ENCODE measurements at places on chromosomes 11 and 22.

DNA sequence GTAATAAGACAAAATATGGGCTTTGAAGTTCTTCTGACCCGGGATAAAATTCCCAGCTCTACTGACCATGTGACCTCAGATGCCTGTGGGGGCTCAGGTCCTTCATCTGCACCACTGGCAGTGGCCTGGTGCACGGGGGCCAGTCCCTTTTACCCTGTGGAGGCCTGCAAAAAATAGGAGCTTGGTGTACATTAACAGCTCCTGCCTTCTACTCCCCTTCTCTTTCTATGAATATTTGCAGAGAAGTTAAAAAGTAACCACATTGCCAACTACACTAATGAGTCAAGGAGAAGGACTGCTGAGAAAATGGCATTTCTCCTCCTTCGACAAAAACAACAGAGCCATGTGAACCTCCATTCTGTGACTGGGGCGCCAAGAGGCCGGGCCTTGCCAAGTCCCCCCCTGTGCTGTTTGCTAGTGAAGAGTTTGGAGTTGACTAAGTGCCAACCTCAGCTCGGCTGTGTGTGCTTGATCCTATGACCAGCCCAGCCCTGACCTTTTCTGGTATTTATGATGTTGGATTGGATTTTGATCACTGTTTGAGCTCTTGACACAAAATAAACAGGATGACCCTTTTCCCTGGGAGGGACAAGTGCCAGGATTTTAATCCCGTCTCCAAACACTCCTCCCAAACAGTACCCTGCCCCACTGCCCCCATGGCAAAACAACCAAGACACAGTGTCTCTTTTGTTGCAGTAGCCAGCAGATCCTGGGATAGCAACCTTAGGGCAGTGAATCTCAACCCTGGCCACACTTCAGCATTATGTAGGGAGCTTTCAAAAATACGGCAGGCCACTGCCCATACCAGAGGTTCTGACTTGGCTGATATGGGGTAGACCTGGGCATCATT, 380.1 kb downstream of the LARGE1 start:
- DNase-seq: no peak

DNA sequence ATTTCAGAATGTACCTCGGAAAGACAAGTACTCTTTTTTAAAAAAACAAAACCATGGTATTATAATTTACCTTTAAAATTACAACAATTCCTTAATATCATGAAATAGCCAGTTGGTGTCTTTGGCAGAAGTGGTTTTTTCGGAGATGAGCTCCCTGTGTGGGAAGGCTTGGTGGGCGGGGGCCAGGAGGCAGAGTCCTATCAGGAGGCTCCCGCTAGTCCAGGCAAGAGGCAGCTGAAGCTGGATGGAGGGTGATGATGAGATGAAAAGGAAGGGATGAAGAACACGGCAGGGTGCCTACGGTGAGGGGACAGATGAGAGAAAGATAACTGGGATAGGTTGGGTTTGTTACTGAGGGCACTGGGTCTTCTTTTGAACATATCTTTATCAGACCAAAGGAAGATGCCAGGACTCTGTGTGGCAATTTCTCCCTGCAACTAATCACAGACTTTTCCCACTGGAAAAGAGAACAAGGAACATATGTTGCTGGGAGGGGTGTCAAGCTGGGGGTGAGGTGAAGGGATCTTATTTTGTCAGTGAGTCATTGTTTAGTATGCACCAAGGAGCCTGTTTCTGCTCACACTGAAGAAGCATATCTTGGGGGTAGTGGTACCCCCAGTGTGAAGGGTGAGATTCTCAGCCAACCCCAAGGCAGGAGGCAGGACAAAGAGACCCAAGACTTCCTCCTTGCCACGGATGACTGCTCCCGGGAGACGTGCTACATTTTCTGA, 91.5 kb upstream of the YWHAH start:
- DNase-seq: no peak

GRCh38 chr11:10906521-10906920, 48.7 kb upstream of the ZBED5 start:
- DNase-seq: no peak

DNA sequence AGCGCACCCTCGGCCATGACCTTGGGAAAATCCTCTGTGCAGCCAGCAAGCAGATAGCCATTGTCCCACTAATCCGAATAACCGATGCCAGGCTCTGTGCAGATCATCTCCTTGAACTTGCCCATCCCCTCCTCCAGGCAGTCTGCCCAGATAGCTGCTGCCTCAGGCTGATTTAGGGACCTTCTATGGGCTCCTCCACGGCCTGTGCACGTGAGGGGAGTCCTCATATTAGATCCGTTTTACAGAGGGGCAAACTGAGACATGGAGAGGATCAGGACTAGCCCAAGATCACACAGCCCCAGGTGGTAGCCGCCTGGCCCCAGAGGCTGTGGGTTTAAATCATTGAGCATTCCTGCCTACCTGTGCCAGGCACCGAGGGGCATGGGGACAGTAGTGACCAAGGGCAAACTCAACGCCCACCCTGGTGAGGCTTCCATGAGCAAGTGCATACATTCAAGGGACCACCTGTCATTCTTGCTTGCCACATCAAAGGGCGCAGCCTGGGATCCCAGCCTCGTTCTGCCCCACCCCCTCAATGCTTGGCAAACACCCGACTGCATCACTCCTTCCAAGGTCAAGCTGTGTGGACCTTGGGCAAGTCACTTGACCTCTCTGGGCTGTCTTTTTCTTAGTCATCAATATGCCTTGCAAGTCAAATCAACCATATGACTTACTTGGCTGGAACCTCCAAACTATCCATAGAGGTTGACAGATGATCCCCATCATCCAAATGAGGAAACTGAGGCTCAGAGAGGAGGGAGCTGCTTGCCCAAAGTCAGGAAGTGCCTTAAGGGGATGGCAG, 131.6 kb downstream of the MN1 start:
- no peak for DNase-seq

DNA sequence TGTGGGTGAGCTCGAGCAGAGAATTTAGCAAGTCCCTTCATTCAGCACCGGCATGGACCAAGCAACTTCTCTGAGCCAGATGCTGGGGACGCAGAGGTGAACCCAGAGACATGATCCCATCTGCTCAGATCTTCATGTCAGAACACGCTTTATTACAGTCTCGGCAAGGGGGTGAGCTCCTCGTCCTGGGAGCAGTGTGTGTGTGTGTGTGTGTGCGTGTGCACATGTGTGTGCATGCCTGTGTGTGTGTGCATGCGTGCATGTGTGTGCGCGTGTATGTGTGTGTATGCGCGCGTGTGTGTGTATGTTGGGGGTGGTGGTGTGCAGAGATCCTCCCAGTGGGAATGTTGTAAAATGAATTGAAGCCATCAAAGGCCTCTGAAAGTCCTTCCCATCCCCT, 9.8 kb downstream of the MIAT start:
- no peak for DNase-seq
